ENCODE measurements at places on chromosomes 13 and 19.

GRCh38 chr19:2944403-2944774 is 382 bp downstream of the ZNF77 start:
- no peak for DNase-seq

DNA sequence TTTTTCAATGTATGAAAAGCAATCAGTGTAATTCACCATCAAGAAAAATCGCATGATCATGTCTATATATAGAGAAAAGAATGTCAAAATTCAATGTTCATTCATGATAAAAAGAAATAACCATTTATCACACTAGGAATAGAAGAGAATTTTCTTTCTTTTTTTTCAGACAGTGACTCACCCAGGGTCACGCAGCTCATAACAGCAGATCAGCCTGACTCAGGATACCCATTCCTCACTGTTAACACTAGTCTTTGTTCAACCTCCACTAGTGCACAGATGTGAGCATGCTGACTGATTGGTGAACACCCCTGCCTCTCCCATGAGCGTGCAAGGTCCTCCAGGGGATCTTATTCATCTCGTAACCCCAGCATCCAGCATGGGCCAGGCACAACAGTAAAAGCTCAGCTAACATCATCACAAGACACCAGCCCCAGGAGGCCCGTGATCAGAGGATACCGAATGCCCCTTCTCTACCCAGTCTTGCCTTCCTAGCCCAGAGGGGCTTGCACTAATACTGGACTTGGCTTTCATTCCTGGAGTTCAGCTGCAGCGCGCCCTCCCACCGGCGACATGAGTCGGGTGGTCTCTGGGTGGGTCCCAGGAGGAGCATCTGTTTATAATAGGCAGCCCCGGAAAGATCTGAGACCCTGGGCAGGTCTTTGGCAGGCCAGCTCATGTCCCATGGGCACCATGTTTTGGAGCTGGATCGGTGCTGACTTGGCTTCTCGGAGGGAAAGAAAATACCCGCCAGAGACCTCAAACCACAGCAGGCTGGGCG is 539.5 kb upstream of the SLC10A2 start:
- DNase-seq, result no peak

DNA sequence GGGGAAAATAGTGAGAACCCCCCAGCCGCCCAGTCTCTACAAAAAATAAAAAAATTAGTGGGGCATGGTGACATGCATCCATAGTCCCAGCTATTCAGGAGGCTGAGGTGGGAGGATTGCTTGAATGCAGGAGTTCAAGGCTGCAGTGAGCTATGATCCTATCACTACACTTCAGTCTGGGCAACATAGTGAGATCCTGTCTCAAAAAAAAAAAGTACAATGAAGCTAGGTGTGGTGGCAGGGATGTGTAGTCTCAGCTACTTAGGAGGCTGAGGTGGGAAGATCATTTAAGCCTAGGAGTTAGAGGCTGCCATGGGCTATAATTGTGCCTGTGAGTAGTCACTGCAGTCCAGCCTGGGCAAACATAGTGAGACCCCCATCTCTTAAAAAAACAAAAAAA is 8.9 kb downstream of the PCCA start:
- DNase-seq, result no peak

DNA sequence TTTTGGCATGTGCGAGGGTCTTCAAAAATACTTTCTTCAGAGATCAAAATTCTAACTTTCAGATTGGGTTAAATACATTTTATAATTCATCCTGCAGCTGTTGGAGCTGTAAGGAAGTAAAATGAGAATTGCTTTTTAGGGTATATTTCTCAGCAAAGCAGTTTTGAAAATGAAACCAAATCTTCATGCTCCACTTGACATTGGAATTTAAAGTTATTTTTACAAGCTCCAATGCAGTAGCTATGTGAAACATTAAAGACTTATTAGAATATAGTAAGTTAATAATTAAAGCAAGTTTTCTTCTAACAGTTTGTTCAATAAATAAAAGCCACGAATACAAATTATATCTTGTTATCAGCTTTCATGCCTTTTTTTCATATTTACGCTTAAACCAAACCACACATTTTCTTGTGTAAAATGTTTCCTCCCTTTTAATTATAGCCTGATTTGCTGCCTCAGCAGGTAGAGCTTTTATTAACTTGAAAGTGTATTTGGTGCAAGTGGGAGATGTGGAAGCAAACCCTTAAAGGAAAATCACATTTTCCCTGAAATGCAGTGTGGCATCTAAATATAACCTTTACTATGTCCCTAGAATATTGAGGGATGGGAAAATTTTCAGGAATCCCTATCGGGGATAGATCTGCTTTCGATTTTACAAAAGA is 12.4 kb upstream of the MICU2 start:
- no peak for DNase-seq

GRCh38 chr13:35524171-35524570 is 47.7 kb upstream of the MAB21L1 start:
- no peak for DNase-seq

GRCh38 chr13:87536499-87536898 is 134.7 kb upstream of the SLITRK5 start:
- no peak for DNase-seq

DNA sequence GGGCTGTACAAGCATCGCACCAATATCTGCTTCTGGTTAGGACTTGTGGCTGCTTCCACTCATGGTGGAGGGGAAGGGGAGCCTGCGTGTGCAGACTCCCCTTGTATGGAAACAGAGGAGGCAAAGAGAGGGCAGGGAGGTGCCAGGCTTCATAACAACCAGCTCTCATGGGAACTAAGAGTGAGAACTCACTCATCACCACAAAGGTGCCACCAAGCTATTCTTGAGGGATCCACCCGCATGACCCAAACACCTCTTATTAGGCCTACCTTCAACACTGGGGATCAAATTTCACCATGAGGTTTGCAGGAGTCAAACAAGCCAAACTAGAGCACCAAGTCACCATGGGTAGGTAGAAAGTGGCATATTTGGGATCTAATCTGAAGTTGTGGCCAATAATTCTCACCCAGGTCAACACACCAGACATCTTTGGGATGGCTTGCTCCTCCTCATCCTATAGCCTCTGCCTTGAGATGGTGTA is 46.4 kb downstream of the RUBCNL start:
- no peak for DNase-seq

DNA sequence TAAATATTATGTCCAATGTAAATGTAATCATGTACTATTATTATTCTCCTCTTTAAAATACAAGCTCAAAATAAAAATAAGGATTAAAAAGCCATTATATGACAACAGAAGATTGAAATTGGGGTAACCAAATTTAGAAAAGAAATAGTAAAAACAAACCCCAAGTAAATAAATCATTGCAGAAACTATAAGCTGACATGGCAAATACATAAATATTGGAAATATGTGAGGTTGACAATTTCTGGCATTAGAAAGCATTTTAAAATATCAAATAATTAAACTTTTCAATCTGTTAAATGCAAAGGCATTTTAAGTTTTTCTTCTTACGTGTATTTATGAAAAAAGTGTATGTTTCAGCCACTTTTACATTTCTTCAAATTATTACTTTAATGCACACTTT is 394.7 kb upstream of the DACH1 start:
- no peak for DNase-seq

DNA sequence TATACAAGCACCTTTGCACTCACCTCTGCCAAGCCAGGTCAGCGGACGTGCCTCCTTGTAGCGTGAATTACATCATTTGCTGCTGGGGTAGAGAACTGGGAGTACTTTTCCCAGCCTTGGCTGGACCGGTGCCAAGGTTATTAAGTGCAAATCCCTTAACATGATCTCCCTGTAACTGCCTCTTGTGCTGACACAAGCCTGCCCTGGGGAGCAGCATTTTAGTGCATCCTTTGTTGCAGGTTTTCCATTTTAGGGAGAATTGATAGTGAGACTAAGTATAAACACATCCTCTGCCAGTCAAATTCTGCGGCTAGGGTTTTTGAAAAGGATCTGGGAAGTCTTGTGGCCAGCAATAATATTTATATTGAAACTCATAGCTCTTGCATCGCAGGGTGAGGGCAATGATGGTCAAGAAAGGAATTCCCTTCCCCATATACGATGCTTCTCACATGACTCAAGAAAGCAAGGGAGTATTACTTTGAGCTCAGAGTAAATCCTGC is 32.7 kb upstream of the DCLK1 start:
- DNase-seq, result no peak

GRCh38 chr19:36139120-36139472 is 770 bp upstream of the CAPNS1 start:
- DNase-seq, result no peak

DNA sequence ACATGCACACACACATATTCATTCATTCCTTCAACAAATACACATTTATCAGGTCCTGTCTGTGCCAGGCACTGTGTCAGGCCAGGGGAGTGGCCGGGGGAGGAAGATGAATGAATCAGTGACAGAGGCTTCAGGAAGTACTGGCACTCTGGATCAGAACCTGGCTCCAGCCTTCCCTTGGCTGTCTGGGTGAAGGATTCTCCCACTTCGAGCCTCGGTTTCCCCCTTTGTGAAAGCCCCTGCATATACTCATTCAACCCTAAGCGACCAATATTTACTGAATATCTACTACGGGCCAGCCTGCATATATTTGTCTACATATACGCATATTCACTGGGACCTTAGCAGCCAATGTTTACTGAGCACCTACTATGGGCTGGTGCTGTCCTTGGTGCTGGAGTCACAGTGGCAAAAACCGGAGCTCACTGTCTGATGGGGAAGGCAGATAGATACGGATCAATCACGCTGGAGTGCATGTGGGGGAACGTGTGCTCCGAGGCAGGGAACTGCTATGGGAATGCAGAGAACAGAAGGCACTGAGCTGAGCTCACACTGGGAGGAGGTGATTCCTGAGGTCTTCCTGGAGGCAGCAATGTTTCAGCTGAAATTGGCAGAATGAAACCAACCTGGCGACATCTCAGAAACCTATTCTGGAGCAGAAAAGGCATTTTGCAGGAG is 636 bp upstream of the ZNF579 start:
- peak; percentile 46 for DNase-seq

DNA sequence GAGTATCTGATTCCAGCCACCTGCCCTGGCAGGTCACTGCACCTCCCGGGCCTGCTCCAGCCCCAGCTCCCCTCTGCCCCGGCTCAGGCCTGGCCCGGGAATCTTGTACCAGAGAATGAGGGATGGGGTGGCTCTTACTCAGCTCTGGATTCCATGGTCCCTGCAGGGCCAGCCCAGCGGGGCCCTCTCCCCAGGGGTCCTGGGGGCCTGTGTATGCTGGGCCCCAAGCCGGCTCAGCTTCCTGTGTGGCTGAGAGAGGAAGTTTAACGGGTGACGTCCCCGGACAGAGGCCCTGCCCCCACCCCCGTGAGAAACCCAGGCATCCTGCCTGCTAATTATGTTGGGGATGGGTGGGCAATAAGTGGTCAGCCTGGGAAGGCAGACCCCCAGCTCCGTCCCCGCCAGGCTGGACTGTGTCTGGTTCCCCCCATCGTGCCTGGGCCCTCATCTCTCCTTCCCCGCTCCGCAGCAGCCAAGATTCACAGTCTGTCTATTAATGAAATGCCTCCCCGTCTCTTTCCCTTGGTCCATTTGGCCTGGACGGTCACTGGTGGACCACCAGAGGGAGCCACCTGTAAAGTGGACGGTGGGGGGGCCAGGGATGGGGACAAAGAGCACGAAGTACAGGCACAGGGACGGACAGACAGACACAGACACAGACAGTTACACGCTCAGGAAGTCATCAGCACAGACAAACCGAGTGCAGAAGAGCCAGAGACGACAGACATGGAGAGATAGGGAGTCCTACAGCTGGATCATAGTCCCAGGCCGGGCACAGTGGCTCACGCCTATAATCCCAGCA is at the start of gene DENND1C:
Gene DENND1C (minus strand): TSS at position 247 of the 802 bp plus-strand sequence. CDS start 92 bp downstream, at position 155.
- DNase-seq, result no peak

GRCh38 chr13:33106656-33107360 is 90.6 kb downstream of the KL start:
- no peak for DNase-seq

GRCh38 chr19:38371081-38371480 is 3.3 kb upstream of the PSMD8 start:
- no peak for DNase-seq

GRCh38 chr19:16628984-16629691 is 1.1 kb upstream of the MED26 start:
- peak; percentile 56 for DNase-seq

DNA sequence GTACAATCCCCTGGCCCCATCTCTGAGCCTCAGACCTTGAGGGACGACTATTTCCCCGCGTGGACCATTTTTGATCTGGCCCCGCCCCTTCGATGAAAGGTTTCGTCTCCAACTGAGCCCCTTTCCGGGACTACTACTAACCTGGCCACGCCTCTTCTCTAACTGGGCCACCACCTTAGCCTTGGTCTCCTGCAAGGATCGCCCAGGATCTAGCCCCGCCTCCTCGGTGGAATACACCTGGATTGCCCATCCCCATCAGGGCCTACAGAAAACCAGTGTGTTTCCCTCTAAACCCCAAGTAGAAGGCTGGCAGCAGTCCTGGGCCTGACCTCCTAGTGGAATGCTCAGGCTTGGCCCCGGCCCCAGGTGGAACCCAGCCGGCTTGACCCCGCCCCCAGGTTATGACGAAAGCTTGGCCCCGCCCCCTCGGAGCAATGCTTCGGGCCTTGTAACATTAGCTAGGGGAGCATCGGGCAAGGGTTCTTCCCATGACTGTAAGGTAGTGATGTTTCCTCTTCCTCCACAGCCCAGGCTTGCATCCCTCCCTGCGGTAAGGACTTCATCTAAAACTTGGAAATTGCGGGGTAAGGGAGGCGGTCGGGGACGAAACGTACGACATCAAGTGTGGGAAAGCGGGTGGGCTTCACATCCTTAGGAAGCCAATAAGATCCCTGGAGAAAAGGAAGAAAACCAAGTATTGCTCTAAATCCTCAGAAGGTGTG is 9.1 kb downstream of the SPACA6 start:
- peak; percentile 84 for DNase-seq

GRCh38 chr19:1206150-1206863 is 729 bp downstream of the STK11 start:
- DNase-seq, result no peak

DNA sequence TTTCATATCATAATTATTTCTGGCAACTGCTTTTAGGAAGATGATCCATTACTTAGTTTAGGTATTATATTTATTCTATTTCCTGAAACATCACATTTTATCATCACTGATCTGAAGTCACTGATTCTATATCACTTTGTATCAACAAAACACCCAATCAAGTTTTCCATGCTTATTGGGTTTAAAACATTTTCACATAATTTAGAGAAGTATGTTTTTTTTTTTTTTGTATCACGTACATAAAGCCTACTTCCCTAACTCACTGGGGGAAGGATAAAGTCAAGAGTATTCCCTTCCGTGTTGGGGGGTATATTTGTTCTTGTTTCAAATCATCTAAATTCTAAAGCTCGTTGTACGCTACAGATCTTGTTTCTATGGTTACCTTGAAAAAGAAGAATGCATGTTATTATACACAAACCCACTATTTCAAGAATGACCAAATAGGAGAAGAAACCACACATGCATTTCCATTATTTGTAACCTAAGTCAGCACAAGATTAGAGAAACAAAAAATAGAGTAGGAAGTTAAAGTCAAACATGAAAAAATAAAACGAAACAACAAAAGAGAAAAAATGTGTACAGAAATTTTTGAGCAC is 637.2 kb upstream of the MIR17HG start:
- DNase-seq, result no peak
